A172 (cell line): ENCODE measurements at places on chromosomes 16 and 17. TPM values are rescaled to one million over a fixed set of nuclear protein-coding genes. Genes with fewer than 3 reads are reported as not detected.

Gene ARL4D
- total RNA-seq = 7.1 and 9.8 TPM in 2 replicates

Gene MAP1LC3B
- total RNA-seq = 27.4 and 35.9 TPM in 2 replicates

Gene DPEP1
- 0.43 and 1.2 TPM in 2 replicates for total RNA-seq

Gene CDH5
- 0.29 TPM in 1 of 2 replicates, not detected in the other for total RNA-seq

Gene PNMT
- total RNA-seq = not detected in 2 replicates

Gene RAB40C
- total RNA-seq = 16.8 and 20.2 TPM in 2 replicates

Gene AMFR
- 172 and 175 TPM in 2 replicates for total RNA-seq

Gene OR3A3
- total RNA-seq = not detected in 2 replicates

Gene USP31
- total RNA-seq = 3.8 and 6.3 TPM in 2 replicates

Gene CLDN7
- 1.2 TPM in 1 of 2 replicates, not detected in the other for total RNA-seq

Gene ODAD4
- total RNA-seq = 1.8 and 2.2 TPM in 2 replicates

Gene CDR2L
- total RNA-seq = 24.0 and 26.6 TPM in 2 replicates

Gene KRTAP2-1
- not detected in 2 replicates for total RNA-seq
